Left kidney (tissue), 8 donors: ENCODE measurements at places on chromosomes 1 and 21. TPM values are rescaled to one million over a fixed set of nuclear protein-coding genes. Genes with fewer than 3 reads are reported as not detected.

- no peak for DNase-seq
Observed at GRCh38 chr21:39088831-39089380, 94.3 kb downstream of the PSMG1 start.

- no peak for DNase-seq
Observed at GRCh38 chr1:231628207-231628876, 1.8 kb downstream of the DISC1 start.

DNA sequence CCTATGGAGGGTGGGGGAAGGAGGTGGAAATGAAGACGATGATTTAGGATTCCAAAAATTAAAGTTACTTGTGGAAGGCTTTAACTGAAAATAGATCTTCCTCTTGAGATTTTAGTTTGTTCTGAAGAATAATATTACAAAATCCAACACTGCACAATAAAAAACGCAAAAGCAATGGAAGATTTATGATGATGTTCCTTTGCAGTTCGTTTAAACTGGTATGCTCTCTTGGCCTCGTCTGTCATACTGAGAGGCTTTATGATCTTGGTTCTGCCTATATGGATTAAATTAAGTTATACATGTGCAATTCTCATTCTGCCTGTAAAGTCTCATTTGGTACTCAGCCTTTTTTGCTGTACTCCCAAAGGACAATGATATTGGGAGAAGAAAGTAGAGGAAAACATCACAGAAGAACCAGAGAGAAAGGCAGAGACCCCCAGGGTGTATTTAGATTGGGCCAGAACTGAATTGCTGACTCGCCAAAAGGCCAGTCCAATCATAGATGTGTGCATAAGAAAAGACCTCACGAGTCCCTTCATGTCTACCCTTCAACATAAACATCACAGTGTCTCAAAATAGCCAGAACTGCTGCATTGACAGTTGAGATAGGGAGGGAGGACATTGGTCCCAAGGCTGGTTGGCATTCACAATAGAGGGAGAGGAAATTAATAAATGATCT is 188.6 kb downstream of the GREM2 start:
- DNase-seq, result no peak

DNA sequence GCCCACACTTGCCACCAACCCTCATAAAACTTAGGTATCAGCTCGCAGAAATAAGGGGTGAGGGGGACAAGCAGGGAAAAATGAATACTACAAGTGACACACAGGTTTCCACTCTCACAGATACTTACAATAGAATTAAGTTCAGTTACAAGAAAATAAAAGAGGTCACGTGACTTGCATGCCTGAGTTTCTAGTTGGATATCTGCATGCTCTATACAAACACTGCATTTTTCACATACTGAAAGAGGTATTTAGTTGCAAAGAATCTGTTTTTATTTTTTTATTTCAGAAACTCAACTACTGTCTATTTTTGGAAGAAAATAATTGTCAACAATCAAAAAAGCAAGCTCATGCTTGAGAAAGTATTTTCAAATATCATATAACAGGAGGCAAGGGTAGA is 43.5 kb downstream of the DPYD start:
- no peak for DNase-seq

DNA sequence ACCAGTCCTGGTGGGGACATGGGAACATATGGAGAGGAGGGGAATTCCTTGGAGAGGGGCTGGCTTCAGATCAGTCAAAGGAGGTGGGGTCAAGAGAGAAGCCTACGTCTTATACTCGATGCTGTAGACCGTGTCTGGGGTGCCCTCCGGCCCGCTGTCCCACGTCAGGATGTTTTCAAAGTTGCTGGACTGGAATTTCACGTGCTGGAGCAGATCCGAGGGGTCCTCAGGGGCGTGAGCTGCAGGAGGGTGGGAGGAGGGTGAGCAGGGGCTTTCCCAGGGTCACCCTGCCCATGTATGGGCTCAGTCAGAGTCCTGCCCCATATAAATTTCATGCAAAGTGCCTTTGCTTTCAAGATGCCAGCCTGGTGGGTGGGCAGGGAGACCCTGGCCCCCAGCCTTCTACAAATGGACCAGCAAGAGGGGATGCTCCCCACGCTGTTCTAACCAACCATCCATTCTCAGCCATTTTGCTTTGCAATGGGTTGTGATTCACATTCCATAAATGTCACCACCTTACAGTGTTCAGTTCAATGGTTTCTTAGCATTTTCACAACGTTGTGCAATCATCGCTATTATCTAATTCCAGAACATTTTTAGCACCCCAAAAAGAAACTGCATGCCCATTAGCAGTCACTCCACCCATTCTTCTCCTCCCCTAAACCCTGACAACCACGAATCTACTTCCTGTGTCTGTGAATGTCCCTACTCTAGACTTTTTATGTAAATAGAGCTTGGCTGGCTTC is 4.3 kb downstream of the IL22RA1 start:
- no peak for DNase-seq

DNA sequence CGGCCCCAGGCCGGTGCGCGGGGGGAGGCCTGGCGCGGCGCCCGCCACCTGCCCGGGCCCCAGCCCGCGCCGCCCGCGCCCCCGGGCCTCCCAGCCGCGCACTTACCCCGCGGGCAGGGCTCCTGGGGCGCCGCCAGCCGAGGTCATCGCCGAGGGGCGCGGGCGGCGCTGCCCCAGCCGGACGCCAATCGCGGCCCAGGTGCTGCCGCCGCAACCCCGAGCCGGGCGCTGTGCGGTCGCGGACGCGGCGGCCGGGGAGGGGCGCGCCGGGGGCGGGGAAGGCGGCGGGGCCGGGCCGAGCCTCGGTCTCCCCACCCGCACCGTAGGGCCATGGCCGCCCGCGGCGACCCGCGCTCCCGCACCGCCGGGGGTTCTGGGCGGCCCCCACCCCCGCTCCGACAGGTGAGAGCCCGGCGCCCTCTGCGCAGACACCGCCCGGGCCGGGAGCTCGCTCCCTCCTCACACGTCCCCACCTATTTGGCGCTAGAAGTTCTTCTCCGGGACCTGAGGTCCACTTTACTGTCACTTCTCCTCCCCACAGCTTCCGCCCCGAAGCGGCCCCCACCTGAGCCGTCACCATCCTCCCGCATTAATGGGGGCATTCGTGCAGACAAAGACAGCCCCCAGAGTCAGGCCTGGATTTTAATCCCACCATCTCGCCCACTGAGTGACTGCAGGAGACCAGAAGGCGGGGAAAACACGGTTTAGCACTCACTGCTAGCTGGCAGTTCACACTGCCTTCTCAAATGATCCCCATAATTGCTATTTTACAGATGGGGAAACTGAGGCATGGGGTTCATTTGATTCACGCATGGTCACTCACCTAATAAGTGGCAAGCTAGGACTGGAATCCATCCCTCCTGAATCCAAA is at the start of gene TTC39A:
TTC39A (minus strand) TSS at position 232 of the 871 bp plus-strand sequence; CDS start at position 147, 85 bp downstream.
- DNase-seq, result no peak

DNA sequence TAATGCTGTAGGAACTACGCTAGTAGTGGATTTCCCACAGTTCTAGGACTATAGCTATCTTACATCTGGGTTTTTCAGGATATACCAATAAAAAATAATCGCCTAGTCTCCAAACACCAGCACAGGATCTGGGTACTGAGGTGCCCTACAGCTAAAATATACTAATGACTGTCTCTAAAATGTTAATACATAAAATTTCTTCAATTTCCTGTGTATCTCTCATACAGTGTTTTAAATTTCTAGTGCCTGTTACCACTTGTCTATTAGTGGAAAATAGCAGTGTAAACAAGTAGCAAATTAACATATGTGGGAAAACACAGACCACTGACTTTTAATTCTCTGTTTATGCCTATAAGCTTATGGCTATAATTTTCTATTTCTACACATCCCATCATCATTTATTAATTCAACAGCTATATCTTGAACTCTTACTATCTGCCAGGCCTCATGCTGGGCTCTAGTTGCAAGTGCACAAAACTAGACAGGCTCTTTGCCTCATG is 16.1 kb upstream of the PTPN14 start:
- DNase-seq, result no peak

- DNase-seq, result no peak
Observed at GRCh38 chr1:204177133-204177532, 11.0 kb upstream of the REN start.

DNA sequence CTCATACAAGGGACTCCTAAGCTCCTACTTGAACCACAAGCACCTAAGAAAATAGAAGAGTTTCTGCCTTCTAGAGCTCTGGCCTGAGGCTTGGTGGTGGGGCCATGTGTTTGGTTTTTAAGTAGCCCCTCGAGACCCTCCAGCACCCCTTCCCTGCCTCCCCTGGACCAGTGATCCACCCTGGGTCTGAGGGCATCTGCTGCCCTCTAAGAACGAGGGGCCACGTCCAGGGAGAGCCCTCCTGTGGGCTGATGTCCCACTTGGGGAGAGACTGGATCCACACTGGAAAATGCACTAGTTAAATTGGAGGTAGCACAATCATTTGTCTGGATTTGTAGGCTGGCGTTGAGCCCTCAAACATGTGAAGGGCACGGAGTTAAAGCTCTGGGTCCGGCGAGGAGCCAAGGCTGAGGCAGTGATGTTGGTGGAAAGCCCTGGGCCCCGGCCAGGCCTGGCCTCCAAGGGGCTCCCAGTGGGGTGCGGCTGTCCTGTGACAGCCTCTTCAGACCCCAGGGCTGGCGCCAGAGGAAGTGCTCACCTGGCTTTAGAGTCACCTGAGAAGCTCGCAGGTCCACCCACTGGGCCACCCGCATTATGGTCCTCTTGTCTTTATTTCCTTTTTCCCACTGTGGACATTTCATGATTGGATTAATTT is 65.2 kb downstream of the SLC37A1 start:
- no peak for DNase-seq

GRCh38 chr1:239816081-239816782 is 275.5 kb upstream of the FMN2 start:
- no peak for DNase-seq

GRCh38 chr21:28669971-28670653 is 322.6 kb downstream of the LTN1 start:
- no peak for DNase-seq

DNA sequence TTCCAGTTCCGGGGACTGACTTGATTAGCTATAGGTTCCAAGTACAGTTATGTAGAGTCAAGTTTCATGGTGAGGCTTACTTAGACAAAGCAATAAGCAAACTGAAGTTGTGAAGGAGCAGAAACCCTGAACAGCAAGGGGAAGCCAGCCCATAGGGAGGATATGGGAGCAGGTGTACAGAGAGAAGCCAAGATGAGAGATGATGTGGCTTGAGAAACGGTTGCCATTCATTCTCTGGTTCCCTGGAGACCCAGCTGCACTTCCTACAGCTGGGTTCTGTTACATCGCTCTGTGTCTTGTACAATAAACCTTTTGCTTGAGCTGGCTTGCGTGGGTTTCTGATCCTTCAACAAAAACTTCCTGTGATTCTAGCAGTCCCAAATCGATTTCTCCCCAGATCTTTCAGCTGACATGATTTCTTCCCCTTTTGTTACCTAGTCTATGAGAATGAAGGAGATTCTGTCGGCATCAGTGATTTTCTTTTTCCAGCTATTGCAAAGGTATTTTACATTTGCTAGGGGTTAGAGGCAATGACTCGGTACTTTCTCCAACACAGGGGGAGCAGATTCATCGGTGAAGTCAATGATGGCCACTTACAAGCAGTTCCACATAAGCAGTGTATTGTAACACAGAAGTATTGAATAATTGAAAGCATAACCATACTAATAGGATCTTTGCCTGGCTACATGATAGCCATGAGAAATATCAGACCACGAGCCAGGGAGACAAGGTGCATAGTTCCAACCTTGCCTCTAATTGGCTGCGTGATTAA is 67.3 kb downstream of the URB2 start:
- DNase-seq, result no peak

- no peak for DNase-seq
Observed at GRCh38 chr1:176854758-176855745, 309.5 kb downstream of the ASTN1 start.

GRCh38 chr1:11697188-11697892 is 5.8 kb downstream of the DRAXIN start:
- DNase-seq, result no peak

DNA sequence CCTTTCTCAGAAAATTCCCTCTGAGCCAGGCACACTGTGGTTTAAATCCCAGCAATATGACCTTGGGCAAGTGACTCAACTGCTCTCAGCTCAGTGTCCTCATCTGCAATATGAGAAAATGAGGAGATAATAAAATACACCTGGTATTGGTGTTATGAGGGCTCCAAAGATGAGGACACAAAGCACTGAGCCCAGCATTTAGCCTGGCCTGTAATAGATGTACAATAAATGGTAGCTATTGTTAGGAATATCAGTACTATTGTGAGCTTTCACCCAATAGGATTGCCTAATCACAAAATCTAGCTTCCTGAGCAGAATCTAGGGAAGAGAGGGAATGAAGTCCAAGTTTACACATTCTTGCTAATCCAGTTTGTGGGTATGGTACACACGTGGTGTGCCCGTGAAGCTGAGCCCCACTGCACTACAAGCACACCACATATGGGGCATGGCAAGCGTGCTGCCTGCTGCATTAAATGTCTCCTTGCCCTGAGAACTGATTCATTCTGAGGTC is 24.3 kb upstream of the SLC30A1 start:
- DNase-seq, result no peak

GNG4 gene
- 5.2 TPM for polyA plus RNA-seq

GREM2 gene
- polyA plus RNA-seq, result 0.65 TPM

LCE2A gene
- not detected for polyA plus RNA-seq

TEDDM1 gene
- 0.20 TPM for polyA plus RNA-seq

CLCA1 gene
- not detected for polyA plus RNA-seq

S100A3 gene
- 0.25 TPM for polyA plus RNA-seq

CASQ2 gene
- 0.40 TPM for polyA plus RNA-seq

TMOD4 gene
- 1.7 TPM for polyA plus RNA-seq

TMPRSS2 gene
- polyA plus RNA-seq, result 36.0 TPM

SMG5 gene
- 63.4 TPM for polyA plus RNA-seq
